ENCODE measurements at places on chromosomes 7 and 10.

- DNase-seq: no peak
Observed at GRCh38 chr10:78651287-78651686, 417.5 kb upstream of the ZMIZ1 start.

- no peak for DNase-seq
Observed at GRCh38 chr10:101835362-101835761, 8.2 kb downstream of the KCNIP2 start.

DNA sequence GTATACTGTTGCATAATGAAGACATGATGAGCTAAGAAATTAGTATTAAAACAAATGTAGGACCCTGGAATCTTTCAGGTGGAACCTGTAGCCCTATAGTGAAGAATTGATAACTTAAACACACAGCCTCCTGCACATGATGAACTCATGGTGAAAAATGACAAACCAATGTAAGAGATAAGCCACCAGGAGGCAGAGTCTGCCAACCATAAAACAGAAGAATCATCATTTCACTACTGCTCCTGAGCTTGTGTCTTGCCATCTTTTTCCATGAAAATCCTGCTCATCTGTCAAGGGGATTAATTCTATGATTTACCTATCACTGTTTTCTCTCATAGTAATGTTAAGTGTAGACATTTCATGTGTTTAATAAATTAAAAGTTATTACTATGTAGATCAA, 363.9 kb downstream of the MALRD1 start:
- no peak for DNase-seq

DNA sequence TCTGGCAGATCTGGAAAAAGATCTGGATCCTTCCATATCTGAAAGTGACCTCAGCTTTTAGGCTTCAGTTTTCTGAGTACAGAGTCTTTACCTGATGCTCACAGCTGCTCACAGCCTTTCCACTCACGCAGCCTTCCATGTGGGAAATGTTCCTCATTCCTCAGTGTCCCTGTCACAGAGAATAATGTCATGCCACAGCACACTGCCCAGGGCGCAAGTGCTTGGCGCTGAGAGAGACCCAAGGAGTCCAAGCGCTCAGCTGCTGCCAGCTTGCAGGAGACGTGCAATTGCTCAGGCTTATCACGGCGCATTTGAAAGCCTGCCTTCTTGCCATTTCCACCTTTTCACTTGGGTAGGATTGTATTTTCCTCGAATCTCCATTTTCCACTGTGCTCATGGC, 271.9 kb upstream of the MKI67 start:
- DNase-seq: no peak

DNA sequence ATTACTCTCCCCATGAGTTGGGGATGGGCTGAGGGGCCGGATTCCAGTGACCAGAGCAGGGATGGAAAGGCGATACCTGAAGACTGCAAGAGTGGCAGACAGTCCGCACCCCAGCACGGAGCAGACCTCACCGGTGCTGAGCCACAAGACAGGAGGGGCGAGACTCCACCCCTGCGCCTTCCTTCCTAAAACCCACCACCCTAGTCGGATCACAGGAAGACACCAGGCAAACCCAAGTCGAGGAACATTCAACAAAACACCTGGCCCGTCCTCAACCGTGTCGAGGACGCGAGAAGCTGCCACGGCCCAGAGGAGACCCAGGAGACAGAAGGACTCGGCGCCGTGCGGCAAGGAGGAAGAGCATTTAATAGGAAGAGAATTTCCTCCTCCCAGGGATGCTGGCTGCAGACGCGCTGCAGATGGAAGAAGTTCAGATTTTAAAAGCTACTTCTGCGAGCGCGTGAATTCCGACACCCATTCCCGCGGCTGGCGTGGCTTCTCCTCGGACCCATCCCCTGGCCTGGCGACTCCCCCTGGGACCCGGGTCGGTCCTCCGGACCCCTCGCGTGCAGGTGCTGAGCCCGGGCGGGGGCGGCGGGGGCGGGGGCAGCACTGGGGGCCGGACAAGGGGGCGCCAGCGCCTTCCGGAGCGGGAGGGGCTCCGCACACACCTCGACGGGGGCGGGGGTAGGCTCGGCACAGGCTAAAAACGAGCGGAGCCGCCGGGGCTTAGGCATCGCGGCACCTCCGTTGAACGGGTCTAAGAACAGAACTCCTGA, 563 bp upstream of the UTF1 start:
- no peak for DNase-seq

- no peak for DNase-seq
Observed at GRCh38 chr10:55628260-55628701, 732.8 kb downstream of the ZWINT start.

- DNase-seq: no peak
Observed at GRCh38 chr10:44907556-44907955, 3.6 kb upstream of the TMEM72 start.

- DNase-seq: no peak
Observed at GRCh38 chr7:111813306-111813705, 251.0 kb upstream of the IMMP2L start.

All from keratinocyte (primary cell).